ENCODE measurements at places on chromosomes 2 and 18. TPM values are rescaled to one million over a fixed set of nuclear protein-coding genes. Genes with fewer than 3 reads are reported as not detected.

Gene IL1F10
- not detected for total RNA-seq

Gene SMYD1
- not detected for total RNA-seq

DNA sequence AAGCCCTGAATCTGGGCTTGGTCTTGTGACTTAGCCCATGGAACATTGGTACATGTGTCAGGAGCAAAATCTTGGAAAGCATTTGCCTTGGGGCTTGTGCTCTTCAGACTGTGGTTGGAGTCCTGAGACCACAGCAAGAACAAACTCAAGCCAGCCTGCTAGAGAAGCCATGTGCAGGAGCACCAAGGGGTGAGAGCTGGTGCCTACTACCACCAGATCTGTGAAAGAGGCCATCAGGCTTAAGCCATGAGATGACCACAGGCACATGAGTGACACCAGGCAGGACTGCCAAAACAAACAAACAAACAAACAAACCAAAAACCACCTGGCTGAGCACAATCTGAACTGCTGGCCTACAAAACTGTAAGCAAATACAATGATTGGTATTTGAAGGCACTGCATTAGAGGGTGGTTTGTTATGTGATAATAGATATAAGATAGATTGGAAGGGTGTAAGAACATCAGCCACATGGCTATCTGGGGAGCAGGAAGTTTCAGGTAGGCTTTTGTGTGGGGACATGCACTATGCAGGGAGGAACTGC, 9.0 kb upstream of the TWIST2 start:
- no peak for DNase-seq

Gene MERTK
- total RNA-seq = 39.2 TPM

- no peak for DNase-seq
These were observed 249.5 kb downstream of the TWIST2 start for GRCh38 chr2:239097428-239097696.

Gene NT5DC4
- total RNA-seq = 4.0 TPM

DNA sequence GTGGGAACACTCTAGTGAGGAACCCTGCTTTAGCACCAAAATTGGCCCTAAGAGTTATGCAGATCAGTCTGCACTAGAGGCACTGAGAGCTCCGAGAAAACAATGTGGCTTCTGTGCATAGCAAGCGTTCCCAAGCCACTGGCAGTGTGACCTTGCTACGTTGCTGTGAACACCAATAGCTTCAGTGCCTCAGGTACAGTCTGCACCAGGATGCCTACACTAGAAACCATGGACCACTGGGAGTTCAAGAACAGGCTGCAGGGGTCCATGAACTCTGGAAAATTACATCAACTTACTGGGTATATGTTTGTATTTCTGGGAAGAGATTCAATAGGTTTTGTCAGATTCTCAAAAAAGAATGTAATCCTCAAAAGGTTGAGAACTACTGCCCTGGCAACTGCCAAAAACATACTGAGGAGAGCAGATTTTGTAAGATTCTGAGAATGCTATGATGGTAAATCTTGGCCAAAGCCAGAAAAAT, 18.3 kb upstream of the SP3 start:
- DNase-seq = no peak

GRCh38 chr2:196389670-196390069, 218.3 kb upstream of the STK17B start:
- no peak for DNase-seq

DNA sequence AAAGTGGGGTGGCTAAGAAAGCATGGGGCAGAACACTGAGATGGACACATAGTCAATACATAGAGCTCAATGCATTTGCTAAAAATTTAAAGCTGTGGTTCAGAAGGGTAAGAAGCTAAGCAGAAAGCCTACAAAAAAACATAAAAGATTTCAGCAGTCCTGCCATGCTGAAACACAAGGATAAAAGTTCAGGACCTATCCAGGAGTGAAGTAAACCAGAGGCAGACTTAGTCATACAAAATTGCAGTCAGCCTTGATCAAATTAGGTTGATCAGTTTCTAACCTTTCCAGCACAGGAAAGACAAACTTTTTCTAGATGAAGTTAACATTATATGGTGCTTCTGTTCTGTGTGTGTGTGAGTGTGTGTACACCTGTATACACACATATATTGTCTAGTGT, 120.8 kb upstream of the RBMS1 start:
- DNase-seq = no peak

Gene ARID5A
- 3.0 TPM for total RNA-seq

DNA sequence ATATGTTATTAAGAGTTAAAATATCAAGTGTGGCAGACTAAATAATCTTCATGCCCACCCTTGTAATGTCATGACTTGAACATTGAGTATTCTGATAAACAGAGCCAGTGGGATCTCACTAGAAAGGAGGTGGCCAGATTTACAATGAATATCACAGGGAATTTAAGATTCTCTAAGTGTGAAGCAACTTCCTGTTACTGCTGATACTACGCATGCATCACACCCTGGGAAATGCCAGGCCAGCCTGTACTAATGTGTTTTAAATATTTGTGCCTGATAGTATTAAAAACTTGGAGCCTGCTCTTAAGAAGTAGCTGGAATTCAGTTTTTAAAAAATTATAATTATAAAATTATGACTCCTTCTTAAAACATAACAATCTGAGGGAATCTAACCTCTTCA, 148.3 kb downstream of the LAMA3 start:
- DNase-seq = no peak

DNA sequence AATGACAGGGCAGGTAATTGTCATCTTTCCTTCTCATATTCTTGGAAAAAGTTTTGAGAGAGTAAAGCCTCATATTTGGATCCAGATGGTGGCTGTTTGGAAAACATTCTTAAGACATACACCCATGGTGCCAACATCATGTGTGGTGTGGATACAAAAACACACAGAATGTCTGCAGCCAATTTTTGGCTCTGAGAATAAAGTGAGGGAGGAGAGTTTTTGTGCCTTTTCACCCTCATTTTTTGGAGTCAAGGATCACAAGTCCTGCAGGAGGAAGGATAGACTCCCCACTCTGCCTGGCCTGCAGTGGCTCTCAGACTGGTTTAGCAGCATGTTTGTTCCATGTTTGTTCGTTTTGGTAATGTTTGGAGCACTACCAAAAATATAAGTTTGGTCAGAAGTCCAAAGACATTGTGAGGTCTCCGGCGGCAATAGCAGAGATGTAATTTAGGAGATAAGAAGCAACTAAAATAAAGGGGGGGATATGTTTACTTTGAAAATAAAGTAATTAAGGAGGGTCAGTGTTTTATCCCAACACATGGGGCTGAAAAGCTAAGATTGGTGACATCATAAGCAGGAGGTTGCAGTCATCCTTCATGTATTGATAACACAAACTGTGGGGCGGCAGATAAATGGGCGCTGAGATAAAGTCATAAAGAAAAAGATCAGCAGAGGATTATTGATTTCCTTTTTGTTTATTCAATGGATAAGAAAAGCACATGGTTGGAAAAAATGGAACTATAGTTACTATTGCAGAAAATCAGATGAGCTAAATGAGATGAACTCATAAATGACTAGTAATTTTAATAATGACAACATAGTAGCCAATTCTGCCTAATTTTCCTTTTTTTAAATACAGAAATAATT, 655 bp downstream of the NOSTRIN start:
- no peak for DNase-seq

Data from Caco-2 (cell line).